ENCODE measurements at places on chromosomes 4 and X. TPM values are rescaled to one million over a fixed set of nuclear protein-coding genes. Genes with fewer than 3 reads are reported as not detected.

The CLCN3 gene
- 35.7 TPM for total RNA-seq

The RNF150 gene
- 32.0 TPM for total RNA-seq

The ADH1A gene
- not detected for total RNA-seq

The IL13RA2 gene
- total RNA-seq = not detected

The AFM gene
- total RNA-seq = not detected

The CFI gene
- total RNA-seq = 38.1 TPM

The FRMD7 gene
- not detected for total RNA-seq

The HS3ST1 gene
- total RNA-seq = 3.2 TPM

The NAA11 gene
- total RNA-seq = not detected

The TEX13B gene
- not detected for total RNA-seq

The NUP54 gene
- 33.1 TPM for total RNA-seq

The WNK3 gene
- 1.8 TPM for total RNA-seq

The SHROOM3 gene
- 23.9 TPM for total RNA-seq

All from spleen (tissue), 13 donors.